ENCODE measurements at places on chromosomes 2 and 18.

DNA sequence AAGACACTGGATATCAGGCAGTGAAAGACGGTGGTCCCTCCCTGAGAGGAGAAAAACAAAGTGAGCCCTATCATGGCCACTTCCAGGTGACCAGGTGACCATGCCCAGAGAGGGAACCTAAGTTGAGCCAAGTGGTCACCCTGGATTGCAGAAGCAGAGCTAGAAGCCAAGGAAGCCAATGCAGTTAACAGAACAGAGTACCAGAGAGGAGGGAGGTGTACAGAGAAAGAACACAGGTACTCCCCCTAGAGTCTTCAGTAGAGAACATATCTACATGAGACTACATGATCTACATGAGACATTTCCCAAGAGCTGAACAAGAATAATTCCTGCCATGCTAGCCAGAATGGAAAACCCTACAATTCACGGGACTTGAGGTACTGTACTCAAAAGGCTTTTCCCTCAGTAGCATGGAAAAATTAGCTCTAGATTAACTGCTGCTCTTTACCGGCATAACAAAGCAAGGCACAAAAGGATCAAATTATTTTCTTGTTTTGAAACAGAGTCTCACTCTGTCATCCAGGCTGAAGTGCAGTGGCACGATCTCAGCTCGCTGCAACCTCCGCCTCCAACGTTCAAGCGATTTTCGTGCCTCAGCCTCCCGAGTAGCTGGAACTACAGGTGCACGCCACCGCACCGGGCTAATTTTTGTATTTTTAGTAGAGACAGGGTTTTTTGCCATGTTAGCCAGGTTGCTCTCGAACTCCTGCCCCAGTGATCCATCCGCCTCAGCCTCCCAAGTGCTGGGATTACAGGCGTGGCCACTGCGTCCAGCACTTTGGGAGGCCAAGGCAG, 23.5 kb downstream of the ROCK2 start:
- no peak for DNase-seq

DNA sequence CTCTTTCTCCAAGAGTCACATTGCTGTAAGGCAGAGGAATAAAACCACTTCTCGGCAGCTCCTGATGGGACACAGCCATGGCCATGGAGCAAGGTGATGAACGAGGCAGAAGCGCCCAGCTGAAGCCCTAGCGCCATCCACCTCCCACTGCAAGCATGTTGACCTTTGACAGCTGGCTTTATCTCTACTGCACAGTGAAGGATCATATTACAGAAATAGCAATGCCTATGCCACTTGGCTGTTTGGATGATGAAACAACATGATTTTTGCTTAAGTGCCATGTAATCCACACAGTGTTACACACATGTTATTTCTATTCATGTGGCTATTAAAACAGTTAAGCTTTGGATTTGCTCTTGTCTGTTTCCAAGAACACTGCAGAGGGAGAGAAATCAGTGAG, 167.7 kb downstream of the VAPA start:
- no peak for DNase-seq

DNA sequence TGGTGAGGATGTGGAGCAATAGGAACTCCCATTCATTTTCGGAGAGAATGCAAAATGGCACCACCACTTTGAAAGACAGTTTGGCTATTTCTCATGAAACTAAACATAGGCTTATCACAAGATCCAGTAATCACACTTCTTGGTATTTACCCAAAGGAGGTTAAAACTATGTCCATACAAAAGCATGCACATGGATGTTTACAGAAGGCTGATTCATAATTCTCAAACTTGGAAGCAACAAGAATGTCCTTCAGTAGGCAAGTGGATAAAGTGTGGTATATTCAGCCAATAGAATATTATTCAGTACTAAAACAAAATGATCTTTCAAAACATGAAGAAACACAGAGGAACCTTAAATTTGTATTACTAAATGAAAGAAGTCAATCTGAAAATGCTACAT, 440.6 kb downstream of the FBXO15 start:
- no peak for DNase-seq

GRCh38 chr2:42021464-42021863, 26.4 kb upstream of the PKDCC start:
- no peak for DNase-seq

- DNase-seq: no peak
These were observed 292.8 kb upstream of the FBXO11 start for GRCh38 chr2:48199070-48199469.

DNA sequence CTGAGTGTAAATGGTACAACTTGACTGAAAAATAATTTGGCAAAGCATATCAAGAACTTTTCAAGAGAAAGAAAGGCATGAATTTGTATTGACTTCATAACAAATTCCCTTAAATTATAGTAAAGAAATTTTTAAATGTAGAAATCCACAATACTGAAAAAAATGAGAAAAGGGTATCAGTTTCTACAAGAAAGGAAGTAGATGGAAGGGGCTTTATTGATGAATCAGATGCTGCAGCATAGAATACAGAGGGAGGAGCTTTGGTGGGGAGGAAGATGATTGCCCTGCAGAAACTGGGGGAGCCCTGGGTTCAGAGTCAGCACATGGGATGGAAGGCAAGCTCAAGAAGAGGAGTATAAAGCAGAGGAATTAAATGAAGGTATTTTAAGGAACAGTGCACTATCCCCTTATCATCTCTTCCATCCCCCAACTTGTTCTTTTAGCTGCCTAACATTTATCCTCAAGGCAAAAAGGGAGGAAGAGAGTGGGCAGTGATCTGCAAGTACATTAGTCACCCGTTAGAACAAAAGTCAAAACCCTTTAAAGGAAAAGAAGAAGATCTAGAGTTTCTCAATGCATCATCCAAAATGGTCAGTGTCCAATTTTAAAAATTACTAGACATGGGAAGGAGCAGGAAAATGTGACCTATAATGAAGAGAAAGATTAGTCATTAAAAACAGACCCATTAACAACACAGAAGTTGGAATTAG, 77.7 kb downstream of the KCTD18 start:
- DNase-seq: no peak

DNA sequence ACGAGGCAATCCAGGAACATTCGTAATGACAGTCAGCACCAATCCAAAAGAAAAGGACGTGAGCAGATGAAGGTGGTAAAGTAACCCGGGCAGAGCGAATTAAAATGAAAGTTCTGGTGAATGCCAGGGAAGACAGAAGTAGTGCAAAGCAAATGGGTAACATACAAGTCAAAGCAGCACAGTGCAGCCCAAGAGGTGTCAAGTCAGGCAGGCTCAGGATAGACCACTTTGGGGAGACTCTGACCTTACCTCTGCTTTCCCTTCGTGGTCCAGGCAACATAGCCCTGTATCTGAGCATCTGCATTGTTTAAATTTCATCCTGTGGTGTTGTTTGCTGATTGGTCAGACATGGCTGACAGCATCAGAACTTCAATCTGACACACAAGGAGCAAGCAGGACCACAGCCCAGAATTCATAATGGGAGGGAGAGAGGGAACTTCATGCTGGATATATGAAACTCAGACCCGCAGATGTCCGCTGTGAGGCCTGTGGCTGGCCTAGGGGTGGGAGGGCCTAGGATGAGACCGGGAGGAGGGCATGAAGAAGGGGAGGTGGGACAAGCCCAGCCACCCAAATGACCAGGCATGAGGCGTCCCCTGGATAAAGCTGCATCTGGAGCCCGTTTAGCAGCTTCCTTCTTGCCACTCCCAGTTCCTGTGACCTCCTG, 285.7 kb downstream of the TCF4 start:
- no peak for DNase-seq

- DNase-seq: no peak
These were observed 50.5 kb upstream of the CHMP1B start for GRCh38 chr18:11800566-11801334.

DNA sequence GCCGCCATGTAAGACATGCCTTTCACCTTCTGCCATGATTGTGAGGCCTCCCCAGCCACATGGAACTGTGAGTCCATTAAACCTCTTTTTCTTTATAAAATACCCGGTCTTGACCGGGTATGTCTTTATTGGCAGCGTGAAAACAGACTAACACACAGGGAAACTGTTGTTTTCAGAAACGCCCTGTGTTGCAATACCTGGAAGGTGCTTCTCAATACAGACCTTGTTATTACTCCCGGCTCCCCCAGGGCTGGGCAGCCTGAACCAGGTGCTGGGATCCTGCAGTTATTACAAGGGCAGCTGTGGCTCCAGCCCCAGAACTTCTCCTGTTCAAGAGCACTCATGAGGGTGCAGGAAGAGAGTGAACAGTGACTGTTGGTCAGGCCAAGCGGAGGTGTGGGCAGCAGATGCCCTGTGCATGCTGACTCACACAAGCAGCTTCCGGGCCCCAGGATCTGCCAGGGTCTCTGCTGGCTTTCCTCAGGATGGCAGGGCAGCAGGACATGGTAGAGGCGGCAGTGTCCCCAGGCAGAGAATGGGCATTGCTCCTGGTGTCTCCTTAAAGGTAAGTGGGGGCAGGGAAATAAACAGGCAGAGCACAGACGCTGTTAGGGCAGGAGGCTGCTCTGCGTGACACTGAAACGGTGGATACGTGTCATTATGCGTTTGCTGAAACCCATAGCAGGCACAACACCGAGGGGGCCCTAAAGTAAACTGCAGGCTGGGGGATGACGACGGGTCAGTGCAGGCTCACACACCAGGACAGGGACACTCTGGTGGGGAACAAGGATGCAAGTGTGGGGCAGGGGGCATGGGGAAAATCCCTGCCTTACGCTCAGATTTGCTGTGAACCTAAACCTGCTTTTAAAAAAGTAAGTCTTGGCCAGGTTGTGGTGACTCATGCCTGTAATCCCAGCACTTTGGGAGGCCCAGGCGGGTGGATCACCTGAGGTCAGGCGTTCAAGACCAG, 89.1 kb downstream of the NDUFA10 start:
- DNase-seq: no peak

DNA sequence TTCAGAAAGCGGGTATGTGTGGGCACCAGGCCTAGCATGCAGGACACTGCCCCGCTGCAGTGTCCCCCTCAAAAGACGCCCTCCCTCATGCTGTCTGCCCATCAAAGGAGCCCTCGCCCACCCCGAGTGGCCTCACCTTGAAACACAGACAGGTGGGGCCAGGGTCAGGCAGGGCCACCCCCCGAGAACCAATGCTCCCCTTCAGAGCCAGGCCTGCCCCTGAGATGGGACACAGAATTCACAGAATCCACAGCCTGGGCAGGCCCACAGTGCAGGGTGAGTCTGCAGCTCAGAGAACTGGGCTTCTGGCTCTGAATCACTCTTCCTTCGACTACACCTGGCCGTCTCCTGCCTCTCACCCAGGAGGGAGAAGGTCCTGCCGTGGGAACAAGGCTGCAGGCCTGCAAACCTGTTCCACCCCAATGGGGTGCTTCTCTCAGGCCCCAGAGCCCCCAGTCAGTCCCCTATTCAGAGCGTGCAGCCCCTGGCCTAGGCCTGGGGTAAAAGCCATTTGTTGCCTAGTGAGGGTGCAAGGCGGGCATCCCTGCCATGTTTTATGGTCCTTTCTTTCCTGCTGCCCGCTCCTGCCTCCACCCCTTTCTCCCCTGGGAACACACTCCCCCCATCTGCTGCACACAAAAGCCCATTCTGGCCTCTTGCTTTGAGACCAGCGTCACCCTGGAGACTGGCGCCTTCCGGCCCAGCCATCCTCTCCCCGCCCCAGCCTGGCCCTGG, 11.3 kb upstream of the ARHGEF4 start:
- DNase-seq: no peak

DNA sequence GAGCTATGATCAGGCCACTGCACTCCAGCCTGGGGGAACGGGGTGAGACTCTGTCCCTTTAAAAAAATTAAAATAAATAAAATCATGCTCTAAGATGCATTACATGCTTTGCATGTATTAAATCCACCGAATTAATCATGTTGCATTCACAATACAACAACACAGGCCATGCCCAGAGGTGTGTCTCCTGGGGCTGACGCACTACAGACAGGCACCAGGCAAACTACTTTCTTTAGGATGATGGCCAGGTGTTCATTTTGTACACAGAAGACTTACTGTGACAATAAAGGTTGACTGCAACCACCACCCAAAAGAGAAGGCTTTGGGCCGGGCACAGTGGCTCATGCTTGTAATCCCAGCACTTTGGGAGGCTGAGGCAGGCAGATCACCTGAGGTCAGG, 226.8 kb upstream of the PXDN start:
- no peak for DNase-seq

GRCh38 chr2:9753665-9754531, 89.4 kb upstream of the TAF1B start:
- peak; percentile 63 for DNase-seq

- DNase-seq: no peak
These were observed 11.2 kb upstream of the NAPG start for GRCh38 chr18:10514601-10515000.

DNA sequence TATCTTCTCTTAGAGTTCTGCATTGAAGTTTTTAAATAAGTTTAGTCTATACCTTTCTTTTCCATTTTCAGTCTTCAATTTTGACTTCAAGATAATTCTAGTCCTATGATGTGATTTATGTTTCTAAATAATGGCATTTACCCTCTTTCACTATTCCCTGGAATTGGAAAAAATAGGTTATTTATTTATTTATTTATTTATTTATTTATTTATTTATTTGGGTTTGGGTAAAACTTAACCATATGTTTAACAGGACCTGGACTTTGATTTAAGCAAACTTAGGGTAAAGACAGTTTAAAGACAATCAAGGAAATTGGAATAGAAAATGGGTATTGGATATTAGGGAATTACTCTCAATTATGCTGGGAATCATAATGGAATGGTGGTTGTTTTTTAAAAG, 182.1 kb downstream of the RPIA start:
- DNase-seq: no peak

GRCh38 chr2:232420463-232421188, 14.0 kb downstream of the ALPG start:
- no peak for DNase-seq

- DNase-seq: no peak
These were observed 96.3 kb upstream of the THUMPD2 start for GRCh38 chr2:39875182-39875913.

GRCh38 chr2:212968284-212969081, 182.9 kb downstream of the IKZF2 start:
- DNase-seq: no peak

DNA sequence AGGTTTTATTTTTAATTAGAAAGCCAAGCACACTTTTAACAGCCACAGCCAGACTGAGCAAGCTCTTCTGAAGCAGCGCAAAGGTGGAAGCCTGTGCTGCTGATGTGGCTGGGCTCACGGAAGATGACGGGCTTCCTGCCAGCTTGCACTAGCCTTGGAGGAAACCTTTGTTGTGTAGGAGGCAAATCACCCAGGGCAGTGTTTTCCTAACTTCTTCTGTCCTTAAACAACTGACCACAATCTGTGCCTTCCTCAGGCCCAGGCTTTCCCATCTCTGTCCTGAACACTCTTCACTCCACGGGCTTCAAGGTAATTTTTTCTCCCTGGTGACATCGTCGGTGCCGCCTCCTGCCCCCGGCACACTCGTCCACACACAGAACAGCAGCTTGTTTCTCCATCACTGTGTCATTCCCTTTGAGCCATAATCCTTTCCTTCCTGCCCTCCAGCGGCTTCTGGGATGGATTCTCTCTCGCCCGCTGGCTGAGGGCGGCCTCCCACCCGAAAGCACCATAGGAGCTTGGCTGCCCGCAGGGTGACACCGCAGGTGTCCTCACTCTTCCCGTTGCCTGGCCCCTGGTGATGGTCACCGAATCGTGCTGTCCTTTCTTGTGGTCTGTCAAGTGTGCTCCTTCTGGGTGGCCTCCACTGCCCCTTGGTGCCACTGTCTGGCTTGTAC, 31.1 kb upstream of the INHBB start:
- DNase-seq: no peak

All from stimulated activated CD8-positive, alpha-beta memory T cell treated with anti-CD3 and anti-CD28 coated beads, Interleukin-7, amount 100 ng/mL, for 4 hours (primary cell).